ENCODE measurements at places on chromosomes 3 and 15.

- DNase-seq: peak; percentile 78
Observed at GRCh38 chr3:39101022-39101689, 6.3 kb downstream of the GORASP1 start.

DNA sequence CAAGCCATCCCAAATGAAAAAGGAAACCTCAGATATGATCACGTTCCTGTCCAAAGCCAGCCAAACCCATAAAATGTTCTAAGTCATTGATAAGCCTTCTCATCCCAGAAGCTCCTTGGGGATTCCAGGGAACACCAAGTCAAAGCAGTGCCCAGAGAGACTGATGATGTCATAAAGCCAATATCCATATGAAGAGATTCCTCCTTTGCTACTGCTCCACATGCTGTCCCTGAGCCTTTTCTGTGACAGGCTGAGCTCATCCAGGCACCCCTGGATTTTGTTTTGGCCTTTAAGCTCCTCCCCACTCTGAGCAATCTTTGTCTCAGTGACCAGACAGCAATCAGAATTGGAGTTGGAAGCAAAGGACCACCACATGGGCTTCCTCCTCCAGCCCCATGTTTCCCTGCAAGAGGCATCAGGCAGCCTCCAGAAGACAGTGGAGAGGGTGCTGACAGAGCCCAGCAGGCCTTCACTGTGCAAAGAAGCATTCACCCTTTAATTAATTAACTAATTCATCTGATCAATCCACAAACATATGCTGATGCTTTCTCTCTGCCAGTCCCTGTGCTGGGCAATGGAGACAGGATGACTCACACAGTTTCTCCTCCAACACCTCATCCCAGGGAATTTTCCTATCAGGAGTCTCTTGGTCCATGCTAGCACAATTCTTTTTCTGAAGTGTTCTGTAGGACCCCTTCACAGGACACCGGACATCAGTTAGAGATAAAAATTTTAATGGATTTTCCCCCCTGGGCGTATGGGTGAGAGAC, 25.0 kb downstream of the MEX3B start:
- DNase-seq: no peak

DNA sequence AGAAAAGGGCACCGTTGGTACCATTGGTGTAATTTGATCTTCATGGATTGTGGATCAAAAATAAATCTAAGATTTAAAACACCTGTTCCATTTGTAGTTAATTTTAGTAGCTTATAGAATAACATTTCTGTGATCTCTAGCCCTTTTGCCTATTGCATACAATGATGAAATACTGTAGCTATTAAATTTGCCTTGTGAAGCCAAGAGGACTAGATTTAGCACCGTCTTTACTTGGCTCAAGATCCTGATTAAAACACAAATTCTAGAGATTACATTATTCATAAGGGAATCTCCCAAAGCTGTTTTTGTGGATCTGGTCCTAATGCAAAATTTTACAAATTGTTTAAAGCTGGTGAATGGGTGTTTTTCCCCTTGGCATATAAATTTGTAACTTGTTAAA, 8.2 kb downstream of the TBC1D23 start:
- no peak for DNase-seq

GRCh38 chr3:18443665-18444594, 18.8 kb upstream of the SATB1 start:
- peak; percentile 35 for DNase-seq

DNA sequence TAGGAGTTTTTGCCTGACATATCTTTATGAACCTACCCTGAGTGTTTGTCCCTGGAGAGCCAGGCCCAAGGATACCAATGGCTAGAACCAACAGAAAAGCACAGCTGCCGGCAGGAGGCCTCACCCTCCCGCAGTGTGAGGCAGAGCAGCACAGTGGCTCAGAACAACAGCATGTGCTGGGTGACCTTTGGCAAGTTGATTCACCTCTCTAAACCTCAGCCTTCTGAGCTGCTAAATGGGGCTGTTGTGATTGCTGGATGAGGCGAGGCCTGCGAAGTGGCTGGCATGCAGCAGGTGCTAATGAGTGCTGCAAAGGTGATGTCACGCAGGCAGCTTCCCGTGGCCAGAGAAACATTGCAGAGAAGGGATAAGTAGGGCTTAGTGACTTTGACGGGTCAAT, 23.3 kb downstream of the IDH2 start:
- no peak for DNase-seq
